IMR-90 (cell line): ENCODE measurements at places on chromosomes 7 and 10. TPM values are rescaled to one million over a fixed set of nuclear protein-coding genes. Genes with fewer than 3 reads are reported as not detected.

The ANKRD1 gene
- total RNA-seq = 10.8 and 19.4 TPM in 2 replicates

The ELN gene
- total RNA-seq = 1.9 and 2.2 TPM in 2 replicates

The NPSR1 gene
- not detected in 2 replicates for total RNA-seq

The STEAP2 gene
- total RNA-seq = 3.9 and 4.2 TPM in 2 replicates

The ACSL5 gene
- 1.1 and 1.3 TPM in 2 replicates for total RNA-seq

The TEX36 gene
- total RNA-seq = not detected in 2 replicates

The PTER gene
- total RNA-seq = 5.0 and 6.9 TPM in 2 replicates

The FAM200A gene
- 5.9 and 10.3 TPM in 2 replicates for total RNA-seq

The ATOH7 gene
- not detected in 2 replicates for total RNA-seq

The ZNF786 gene
- total RNA-seq = 5.8 and 7.3 TPM in 2 replicates

The FAM131B gene
- total RNA-seq = 2.5 and 3.4 TPM in 2 replicates

The HKDC1 gene
- total RNA-seq = under 0.01 TPM in 1 of 2 replicates, not detected in the other
